ENCODE measurements at places on chromosomes 1 and 21. TPM values are rescaled to one million over a fixed set of nuclear protein-coding genes. Genes with fewer than 3 reads are reported as not detected.

The CBR3 gene
- 1.3 TPM for total RNA-seq

The UBL4B gene
- total RNA-seq, result not detected

The PTGFRN gene
- total RNA-seq, result 61.0 TPM

The DYNLT4 gene
- total RNA-seq, result not detected

The VHLL gene
- 0.49 TPM for total RNA-seq

The TMPRSS15 gene
- 3.3 TPM for total RNA-seq

The MROH7 gene
- total RNA-seq, result not detected

The RUNX3 gene
- not detected for total RNA-seq

The SPATA45 gene
- total RNA-seq, result not detected

DNA sequence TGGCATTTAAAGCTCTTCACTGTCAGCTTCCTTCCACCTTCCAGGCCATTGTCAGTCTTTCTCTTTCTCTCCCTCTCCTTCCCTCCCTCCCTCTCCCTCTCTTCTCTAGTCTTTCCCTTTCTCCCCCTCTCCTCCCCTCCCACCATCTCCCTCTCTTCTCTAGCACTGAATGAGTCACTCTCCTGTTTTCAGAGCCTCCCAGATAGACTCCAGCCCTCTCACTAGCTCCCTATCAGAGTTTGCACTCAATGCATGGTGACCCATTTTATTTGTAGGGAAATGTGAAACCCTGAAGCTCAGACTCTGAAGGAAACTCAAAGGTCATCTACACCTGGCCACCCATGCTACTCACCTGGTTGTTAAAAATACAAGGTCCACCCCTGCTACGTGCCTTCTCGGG, 4.4 kb upstream of the MATN1 start:
- no peak overlapping the region for H3K27ac ChIP-seq
- no peaks in the 10 kb centered on the region for H3K4me1 ChIP-seq
- no peaks in the 10 kb centered on the region for H3K27me3 ChIP-seq
- peaks cover 30% of the 10 kb centered on the region for H3K36me3 ChIP-seq
- no peak overlapping the region for H3K4me3 ChIP-seq
- DNase-seq, result no peak

- no peak overlapping the region for H3K27ac ChIP-seq
- no peak overlapping the region for H3K4me3 ChIP-seq
Observed at GRCh38 chr1:155607708-155608107, 2.3 kb upstream of the MSTO1 start.

DNA sequence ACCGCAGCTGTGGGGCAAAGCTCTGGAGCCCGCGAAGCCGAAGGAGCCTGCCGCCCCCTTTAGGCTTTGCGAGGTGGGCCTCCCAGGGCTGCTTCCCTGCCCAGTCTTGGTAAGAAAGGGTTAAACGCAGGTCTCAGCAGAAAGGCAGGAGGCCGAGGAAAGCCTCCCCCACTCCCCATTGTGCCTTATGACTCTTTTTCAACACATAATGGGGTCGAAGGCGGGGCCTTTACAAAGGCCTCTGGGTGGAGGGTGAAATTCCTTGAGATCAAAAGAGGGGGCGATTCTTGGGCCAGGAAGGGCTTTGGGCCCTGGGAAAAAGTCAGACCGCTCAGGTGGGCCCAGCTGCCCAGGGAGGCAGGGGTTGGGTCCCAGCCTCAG, 880 bp downstream of the ALPL start:
- H3K4me3 ChIP-seq, result no peak overlapping the region
- no peak for DNase-seq
- H3K36me3 ChIP-seq, result no peaks in the 10 kb centered on the region
- H3K4me1 ChIP-seq, result peaks cover 7% of the 10 kb centered on the region
- peaks cover 40% of the 10 kb centered on the region for H3K27me3 ChIP-seq
- no peak overlapping the region for H3K27ac ChIP-seq

GRCh38 chr1:55310505-55310971, 95.4 kb upstream of the USP24 start:
- peaks cover 12% of the 10 kb centered on the region for H3K4me1 ChIP-seq
- H3K27me3 ChIP-seq, result peaks cover 35% of the 10 kb centered on the region
- H3K36me3 ChIP-seq, result no peaks in the 10 kb centered on the region
- H3K4me3 ChIP-seq, result no peak overlapping the region
- DNase-seq, result peak; percentile 97

- DNase-seq, result peak; percentile 74
- H3K27me3 ChIP-seq, result no peaks in the 10 kb centered on the region
- no peak overlapping the region for H3K4me3 ChIP-seq
- H3K36me3 ChIP-seq, result no peaks in the 10 kb centered on the region
- no peaks in the 10 kb centered on the region for H3K4me1 ChIP-seq
Observed at GRCh38 chr1:199551967-199552565, 475.4 kb upstream of the NR5A2 start.

DNA sequence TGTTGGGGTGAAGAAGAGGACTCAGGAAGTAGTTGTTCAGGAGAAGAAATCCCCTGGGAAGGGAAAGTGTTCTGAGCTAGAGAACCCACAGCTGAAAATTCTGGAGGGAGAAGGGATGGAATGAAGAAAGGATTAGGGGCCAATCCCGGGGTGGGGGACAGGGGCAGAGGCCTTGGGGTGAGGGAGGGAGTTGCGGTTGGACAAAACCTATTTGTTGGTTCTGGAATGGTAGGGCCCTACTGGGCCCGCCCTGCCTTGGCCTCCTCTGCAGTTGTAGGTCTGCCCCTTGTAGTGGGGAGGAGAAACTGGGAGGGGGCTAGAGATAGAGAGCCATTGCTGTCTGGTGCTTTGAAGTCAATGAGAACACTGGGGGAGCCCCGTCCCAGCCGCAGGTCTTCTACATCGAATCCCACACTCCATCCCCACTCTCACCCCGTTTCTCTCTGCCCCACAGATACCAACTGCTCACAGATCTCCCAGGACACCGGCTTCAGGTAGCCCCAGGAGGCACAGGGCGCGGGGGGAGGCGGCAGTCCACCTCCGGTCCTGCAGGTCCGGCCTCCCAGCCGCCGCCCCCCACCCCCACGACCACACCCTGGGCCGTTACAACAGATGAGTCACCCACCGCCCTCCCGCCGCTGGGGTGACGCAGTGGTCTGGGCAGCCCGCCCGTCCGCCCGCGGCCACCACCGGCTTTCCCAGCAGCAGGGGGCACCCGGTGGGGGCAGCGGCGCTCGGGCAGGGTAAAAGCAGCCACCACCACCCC, 1.1 kb downstream of the TAGLN2 start:
- H3K4me3 ChIP-seq, result peak overlapping the region; percentile 81
- H3K4me1 ChIP-seq, result peaks cover 51% of the 10 kb centered on the region
- no peaks in the 10 kb centered on the region for H3K27me3 ChIP-seq
- peak overlapping the region; percentile 99 for H3K27ac ChIP-seq
- peaks cover 40% of the 10 kb centered on the region for H3K36me3 ChIP-seq
- peak; percentile 94 for DNase-seq

GRCh38 chr21:36788120-36788638, 89.3 kb downstream of the SIM2 start:
- H3K36me3 ChIP-seq, result peaks cover 4% of the 10 kb centered on the region
- DNase-seq, result peak; percentile 70
- peaks cover 24% of the 10 kb centered on the region for H3K4me1 ChIP-seq
- peak overlapping the region; percentile 59 for H3K4me3 ChIP-seq

- H3K4me3 ChIP-seq, result no peak overlapping the region
- peak; percentile 98 for DNase-seq
- peaks cover 6% of the 10 kb centered on the region for H3K36me3 ChIP-seq
- H3K27me3 ChIP-seq, result no peaks in the 10 kb centered on the region
Observed at GRCh38 chr1:116268211-116268610, 104.8 kb upstream of the ATP1A1 start.

DNA sequence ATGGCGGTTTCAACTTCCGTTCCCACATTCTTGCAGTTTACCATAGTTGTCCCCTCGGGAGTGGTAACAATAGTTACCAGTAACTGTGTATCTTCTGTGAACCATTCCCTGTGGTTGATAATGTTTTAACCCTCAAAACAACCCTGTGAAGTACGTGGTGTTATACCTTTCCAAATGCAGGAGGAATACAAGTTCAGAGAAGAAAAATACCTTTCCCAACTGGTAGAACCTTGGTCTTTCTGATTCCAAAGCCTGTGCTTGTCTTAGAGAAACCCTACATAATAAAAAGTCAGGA, 789 bp downstream of the BTF3L4 start:
- H3K4me1 ChIP-seq, result peaks cover 29% of the 10 kb centered on the region
- no peak for DNase-seq
- H3K27me3 ChIP-seq, result no peaks in the 10 kb centered on the region
- peak overlapping the region; percentile 99 for H3K27ac ChIP-seq

DNA sequence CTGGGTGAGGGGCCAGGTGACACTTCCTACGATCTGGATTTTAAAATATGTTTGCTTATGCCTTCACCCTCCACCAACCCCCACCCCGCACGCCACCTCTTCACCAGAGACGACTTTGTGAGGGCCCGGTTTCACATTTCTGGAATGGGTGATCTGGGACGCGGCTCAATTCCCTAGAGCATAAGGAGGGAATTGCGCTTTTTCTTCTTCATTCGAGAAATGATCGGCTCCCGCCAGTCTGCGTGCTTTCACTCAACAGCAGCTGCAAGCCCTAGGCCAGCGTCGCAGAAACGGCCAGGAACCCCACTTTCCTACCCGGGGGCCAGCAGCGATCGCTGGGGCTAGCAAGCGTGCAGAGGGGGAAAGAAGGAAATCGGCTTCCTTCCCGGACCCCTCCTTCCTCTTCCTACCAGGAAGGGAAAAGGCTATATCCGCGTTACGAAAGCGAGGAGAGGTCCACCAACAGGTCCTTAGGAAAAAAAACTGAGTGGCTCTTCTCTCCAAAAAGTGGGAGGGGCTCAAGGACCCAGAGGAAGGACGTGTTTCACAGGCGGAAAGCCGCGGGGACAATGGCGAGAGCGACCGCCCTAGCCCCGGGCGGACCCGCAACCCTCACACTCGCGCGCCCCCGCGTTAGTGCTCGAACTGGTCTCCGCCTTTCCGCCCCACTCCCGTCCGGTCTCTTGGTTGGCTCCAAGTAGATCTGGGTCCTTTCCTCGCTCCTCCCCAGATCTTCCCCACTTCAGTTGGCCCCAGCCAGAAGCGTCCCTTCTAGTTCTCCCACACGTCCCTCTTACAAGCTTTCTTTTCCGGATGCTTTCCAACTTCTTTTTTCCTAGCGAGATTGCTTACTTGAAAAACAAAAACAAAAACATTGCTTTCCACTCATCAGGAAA, 1.1 kb upstream of the ADAMTS1 start:
- H3K27me3 ChIP-seq, result peaks cover 29% of the 10 kb centered on the region
- DNase-seq, result peak; percentile 49
- H3K4me1 ChIP-seq, result peaks cover 30% of the 10 kb centered on the region
- no peak overlapping the region for H3K27ac ChIP-seq
- H3K36me3 ChIP-seq, result no peaks in the 10 kb centered on the region

GRCh38 chr1:52210044-52210443, 68.2 kb downstream of the ZFYVE9 start:
- peaks cover 14% of the 10 kb centered on the region for H3K4me1 ChIP-seq
- no peak overlapping the region for H3K4me3 ChIP-seq
- H3K27me3 ChIP-seq, result no peaks in the 10 kb centered on the region
- DNase-seq, result peak; percentile 2

- peaks cover 50% of the 10 kb centered on the region for H3K4me1 ChIP-seq
- peak overlapping the region; percentile 90 for H3K27ac ChIP-seq
- H3K36me3 ChIP-seq, result peaks cover 37% of the 10 kb centered on the region
- no peaks in the 10 kb centered on the region for H3K27me3 ChIP-seq
- peak; percentile 71 for DNase-seq
- H3K4me3 ChIP-seq, result peak overlapping the region; percentile 100
Observed at GRCh38 chr1:155125946-155126555, 1.6 kb upstream of the EFNA1 start.

DNA sequence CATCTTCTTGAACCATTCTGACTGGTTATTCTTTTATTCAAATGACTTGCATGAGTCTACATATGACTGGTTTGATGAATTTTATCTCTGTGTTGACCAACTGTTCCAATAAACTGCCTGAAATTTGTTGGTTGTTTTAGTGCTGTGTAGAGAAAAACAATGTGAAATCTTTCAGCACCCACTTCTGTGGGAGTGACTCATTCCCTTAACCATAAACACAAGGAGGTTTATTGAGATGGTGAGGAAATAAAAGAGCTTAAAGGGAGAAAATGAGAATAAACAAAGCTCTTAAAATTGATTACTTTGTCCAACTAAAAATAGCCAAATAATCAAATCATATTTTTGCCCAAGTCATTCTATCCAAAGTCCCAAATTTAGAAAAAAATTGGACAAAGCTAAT, 341.1 kb downstream of the TGFB2 start:
- H3K27me3 ChIP-seq, result no peaks in the 10 kb centered on the region
- peak; percentile 60 for DNase-seq
- H3K27ac ChIP-seq, result peak overlapping the region; percentile 17
- H3K4me1 ChIP-seq, result no peaks in the 10 kb centered on the region

- no peaks in the 10 kb centered on the region for H3K27me3 ChIP-seq
- no peak overlapping the region for H3K4me3 ChIP-seq
- no peaks in the 10 kb centered on the region for H3K4me1 ChIP-seq
- H3K27ac ChIP-seq, result no peak overlapping the region
- DNase-seq, result no peak
Observed at GRCh38 chr1:88528792-88529191, 155.3 kb upstream of the PKN2 start.

GRCh38 chr1:3240524-3241235, 171.7 kb downstream of the PRDM16 start:
- H3K27ac ChIP-seq, result no peak overlapping the region
- H3K4me3 ChIP-seq, result no peak overlapping the region
- H3K36me3 ChIP-seq, result no peaks in the 10 kb centered on the region
- no peaks in the 10 kb centered on the region for H3K4me1 ChIP-seq
- H3K27me3 ChIP-seq, result no peaks in the 10 kb centered on the region

DNA sequence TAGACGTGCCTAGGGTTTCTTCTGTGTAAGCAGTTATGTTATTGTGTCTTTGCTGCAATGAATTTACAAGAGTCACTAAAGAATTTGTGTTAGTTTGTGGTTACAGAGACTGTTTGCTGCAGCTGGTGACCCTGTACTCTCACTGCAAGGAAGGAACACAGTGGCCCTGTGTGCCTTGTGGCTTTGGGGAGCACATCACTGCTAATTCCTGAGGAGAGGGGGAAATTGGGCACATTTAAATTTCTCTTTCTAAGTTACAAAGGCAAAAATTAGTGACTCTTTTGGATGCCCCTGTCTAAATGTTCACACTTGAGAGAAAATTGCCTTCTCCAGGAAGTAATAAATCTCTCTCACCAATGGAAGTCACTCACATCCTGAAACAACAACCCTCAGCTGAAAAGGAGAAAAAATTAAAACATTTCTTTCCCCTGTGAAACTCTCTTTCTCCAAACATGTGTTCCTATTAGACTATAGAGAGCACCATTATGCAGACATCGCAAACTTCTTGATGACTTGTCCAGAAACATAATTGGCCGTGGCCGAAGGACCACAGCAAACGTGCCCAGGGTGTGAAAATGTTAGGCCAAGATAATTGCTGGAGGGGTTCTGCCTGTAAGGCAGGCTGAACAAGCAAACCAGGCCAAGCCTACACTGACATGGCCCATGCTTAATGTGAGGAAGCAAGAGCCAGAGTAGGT, 32.3 kb upstream of the SPAG17 start:
- H3K36me3 ChIP-seq, result no peaks in the 10 kb centered on the region
- no peaks in the 10 kb centered on the region for H3K27me3 ChIP-seq

DNA sequence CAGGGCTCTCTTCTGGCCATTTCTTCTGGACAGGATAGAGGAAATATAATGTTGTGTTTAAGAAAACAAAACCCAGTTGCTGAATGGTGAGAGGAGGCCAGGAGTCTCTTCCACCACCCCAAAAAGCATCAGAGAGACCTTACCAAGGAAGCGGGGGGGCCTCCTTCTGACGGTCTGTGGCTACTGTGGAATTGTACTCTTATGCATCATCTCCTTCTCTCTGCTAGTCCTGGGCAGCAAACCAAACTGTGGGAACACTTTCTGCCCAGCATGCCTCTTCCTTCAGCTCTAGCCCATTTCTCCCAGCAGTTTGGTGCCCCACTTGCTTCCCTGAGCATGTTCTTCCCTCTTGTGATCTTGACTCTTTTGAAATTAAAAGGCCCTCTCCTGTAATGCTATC, 157.7 kb downstream of the HHIPL2 start:
- peaks cover 5% of the 10 kb centered on the region for H3K4me1 ChIP-seq
- DNase-seq, result no peak
- no peaks in the 10 kb centered on the region for H3K27me3 ChIP-seq
- no peak overlapping the region for H3K4me3 ChIP-seq
- H3K27ac ChIP-seq, result no peak overlapping the region
- no peaks in the 10 kb centered on the region for H3K36me3 ChIP-seq

All from MCF 10A (cell line).